ENCODE measurements at places on chromosomes 6 and 20. TPM values are rescaled to one million over a fixed set of nuclear protein-coding genes. Genes with fewer than 3 reads are reported as not detected.

The RAD21L1 gene
- not detected for total RNA-seq

The DSN1 gene
- total RNA-seq = 66.6 TPM

The LTB gene
- total RNA-seq = not detected

The SPINT3 gene
- total RNA-seq = not detected

The SLC35F1 gene
- total RNA-seq = 1.2 TPM

The HTR1B gene
- not detected for total RNA-seq

The KHDC1L gene
- not detected for total RNA-seq

The RBM24 gene
- 32.2 TPM for total RNA-seq

The DXO gene
- 17.8 TPM for total RNA-seq

The CCN6 gene
- total RNA-seq = not detected

The POM121L2 gene
- total RNA-seq = not detected

The TAB2 gene
- 33.8 TPM for total RNA-seq

The SPTLC3 gene
- total RNA-seq = not detected

The RNF5 gene
- 60.0 TPM for total RNA-seq

The RHAG gene
- total RNA-seq = not detected

The BEND3 gene
- total RNA-seq = 7.1 TPM

The ULBP1 gene
- 0.99 TPM for total RNA-seq

The FOXC1 gene
- 7.2 TPM for total RNA-seq

The LY6G5C gene
- total RNA-seq = 1.6 TPM

The PLCB1 gene
- total RNA-seq = 13.4 TPM

The ZC2HC1B gene
- total RNA-seq = not detected

The TPD52L1 gene
- total RNA-seq = not detected

The JPH2 gene
- 6.7 TPM for total RNA-seq

The ADISSP gene
- total RNA-seq = 44.9 TPM

The OLIG3 gene
- not detected for total RNA-seq

The APOM gene
- 1.8 TPM for total RNA-seq

The ZNF217 gene
- total RNA-seq = 37.6 TPM

The LGSN gene
- not detected for total RNA-seq

The TRIM15 gene
- total RNA-seq = 0.08 TPM
